ENCODE measurements at places on chromosomes 1 and 21.

DNA sequence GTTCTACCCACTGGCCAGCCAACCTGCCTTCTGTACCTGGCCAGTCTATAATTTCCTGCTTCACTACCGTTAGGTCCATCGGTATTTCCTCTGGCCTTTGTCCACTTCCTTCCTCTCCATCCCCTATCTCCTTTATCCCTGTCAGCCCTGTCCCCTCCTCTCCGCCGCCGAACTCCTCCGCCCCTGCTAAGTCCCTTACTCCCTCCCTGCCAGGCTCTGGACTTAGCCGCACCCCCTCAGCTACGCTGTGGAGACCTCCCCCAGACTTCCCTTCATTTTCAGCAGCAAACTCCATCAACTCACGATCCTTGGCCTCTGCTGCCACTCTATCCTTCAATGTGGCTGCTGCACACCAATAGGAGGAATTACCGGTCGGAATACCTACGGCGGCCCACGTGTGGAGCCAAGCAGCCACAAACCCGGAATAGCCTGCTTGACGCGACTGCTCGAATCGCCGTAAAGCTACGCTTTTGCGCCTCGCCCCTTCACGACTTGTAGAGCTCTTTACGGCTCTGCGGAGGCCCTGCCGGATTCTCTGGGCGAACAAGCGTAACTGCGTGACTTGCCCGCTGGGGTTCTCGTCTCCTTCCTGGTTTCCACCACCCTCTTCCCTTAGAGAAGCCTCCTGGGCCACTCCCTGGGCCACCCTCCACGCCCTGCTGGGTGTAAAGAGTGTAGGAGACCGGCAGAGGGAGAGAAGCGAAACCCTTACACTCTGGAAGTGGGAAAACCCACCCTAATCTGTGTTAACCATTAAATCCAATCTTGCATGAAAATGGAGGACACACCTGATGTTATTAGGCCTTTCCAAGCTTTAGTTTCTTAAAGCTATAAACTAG, at the start of gene ZNHIT6:
Gene ZNHIT6 (minus strand): TSS at position 444 of the 839 bp plus-strand sequence. CDS start 149 bp downstream, at position 295.
- peak; percentile 49 for DNase-seq

- DNase-seq = no peak
Measured at GRCh38 chr21:46146856-46147255, 8.5 kb downstream of the FTCD start.

- no peak for DNase-seq
Measured at GRCh38 chr1:153429266-153430165, 13.2 kb downstream of the S100A7A start.

DNA sequence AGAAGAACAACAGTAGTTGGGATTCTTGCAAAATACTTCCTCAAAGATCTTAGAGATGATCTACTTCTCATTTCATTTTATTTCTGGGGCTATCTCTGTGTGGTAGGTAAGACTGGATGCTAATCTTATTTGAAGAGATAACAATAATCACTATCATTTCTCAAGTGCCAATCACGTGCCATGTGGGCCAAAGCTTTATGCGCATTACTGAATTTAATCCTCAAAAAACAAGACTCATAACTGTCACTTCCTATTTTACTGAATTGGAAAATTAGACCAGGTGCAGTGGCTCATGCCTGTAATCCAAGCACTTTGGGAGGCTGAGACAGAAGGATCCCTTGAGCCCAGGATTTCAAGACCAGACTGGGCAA, 121.7 kb downstream of the KCNN3 start:
- DNase-seq = no peak

DNA sequence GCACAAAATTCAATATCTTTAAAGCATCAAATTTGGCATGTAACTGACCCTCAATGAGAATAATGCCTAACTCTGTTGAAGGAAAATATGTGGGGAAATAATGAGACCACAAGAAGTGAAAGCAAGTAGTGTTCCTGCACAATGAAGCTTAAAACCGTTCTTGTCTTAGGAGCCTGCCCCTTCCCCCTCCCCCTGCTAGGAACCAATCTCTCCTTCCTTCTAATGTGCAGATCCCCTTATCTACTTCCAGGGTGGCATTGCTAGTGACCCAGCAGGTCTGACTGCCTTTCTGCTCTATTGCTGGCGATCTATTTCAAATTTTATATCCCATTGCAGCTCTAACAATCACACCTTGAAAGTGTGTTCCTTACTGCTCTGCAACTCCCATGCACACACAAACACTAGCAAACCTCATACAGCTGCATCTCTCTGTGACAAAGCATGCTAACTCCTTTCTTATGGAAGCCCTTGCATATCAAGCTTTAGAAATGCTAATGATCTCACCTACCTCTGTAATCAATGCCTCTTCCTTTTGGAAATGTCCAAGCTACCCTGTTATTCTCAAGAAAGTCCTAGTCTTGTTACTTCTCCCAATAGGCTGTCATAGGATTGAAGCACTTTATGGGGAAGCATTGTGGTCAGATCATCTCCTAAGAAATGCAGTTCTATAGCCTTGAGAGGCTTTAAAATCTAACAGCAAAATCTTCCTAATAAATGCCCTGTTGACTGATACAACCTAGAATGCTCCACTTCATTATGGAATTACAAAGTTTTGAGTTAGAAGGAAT, 26.5 kb downstream of the BCL9 start:
- DNase-seq = no peak

DNA sequence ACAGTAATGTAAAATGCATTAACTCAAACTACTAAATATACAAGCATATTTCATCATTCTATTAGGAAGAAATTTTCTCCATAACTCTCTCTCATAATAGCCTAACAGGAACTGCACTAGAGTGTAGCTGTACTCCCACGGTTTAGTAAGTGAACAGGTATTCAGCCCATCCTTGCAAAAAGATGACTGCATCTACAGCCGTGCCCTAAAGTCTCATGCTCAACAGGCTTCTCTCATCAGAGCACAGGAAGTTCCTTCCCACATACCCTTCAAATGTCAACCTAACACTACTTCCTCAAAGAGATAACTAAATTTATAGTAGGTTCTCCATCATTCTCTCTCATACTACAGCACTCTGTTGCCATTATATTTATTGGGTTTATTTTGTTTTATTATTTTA, 251.6 kb downstream of the AKT3 start:
- no peak for DNase-seq

DNA sequence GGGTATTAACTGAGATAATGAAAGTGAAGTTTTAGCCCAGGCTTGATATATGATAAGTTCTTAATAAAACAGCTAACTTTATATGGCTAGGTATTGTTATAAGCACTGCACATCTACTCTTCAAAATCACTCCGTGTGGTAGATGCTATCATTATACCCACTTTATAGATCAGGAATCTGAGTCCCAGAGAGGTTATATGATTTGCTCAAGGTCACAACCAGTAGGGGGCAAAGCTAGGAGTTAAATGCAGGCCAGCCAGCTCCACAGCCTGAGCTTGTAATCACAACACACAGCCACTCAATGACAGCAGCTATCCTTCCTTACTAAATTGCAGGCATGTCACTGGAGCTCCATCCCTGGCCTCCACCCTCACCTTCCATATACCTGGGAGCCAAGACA, 115.8 kb downstream of the CAPN8 start:
- no peak for DNase-seq

GRCh38 chr1:232143315-232143886, 486.5 kb downstream of the SIPA1L2 start:
- DNase-seq = no peak

DNA sequence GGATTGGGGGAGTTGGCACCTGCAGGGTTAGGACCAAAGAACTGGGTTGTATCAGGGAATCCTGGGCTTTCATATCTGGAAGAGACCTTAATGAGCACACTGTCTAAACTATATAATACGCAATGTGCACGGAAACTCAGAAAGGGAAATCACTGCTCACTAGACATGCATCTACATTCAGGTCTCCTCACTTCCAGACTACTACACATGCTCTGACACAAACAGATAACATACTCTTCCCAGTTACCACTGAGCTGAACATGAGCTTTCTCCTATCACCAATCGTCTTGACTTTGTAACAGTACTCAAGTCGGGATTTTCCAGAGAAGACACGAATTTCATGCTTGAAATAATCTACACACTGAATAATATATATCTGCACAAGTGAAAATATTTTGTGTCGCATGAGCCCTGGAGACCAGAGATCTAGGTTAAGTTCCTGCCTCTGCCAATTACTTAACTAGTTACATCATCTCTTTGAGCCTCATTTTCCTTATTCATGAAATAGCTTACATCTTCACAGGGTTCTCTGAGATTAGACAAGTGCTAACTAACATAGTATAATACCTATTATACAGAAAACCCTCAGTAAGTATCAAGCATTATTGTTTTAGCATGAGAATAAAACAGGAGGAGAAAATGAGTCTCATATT, 101.1 kb downstream of the JAK1 start:
- no peak for DNase-seq

DNA sequence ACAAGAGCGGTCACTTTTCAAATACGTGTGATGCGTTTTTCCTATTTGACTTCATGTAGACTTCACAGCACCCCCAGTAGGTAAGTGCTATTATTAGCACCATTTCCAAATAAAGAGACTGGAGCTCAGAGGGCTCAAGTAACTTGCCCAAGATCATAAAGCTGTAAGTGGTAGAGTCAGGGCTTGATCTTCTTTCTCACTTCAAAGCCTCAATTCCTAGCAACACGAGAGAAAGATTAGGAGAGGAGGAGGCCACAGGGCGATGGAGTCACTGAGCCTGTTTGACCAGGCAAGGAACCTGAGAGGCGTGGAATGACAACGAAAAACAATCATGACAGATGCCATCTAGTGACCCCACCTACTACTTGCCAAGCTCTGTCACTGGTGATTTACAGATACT, 181.0 kb downstream of the FOXD2 start:
- DNase-seq = no peak

- DNase-seq = no peak
Measured at GRCh38 chr1:218537122-218537913, 192.2 kb downstream of the TGFB2 start.

- no peak for DNase-seq
Measured at GRCh38 chr1:111804776-111805175, 49.1 kb downstream of the DDX20 start.

GRCh38 chr21:34939673-34940331, 109.3 kb downstream of the RUNX1 start:
- no peak for DNase-seq

DNA sequence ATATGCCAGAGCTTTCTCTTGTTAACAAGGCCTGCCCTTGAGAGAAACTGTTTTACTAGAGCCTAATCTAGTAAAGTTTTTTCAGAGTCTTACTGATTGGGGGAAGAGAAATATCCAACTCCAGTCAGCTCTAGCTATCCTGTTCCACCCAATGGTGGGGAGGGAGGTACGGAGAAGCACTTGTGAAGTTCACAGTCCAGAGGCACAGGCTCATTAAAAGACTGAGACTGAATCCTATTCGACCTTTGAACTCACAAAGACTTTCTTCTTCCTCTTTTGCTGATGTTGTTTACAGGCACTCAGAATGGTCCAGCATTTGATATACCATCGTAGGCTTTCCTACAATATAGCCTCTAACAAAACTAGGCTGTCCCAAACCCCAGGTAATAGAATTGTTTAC, 15.5 kb upstream of the SFT2D2 start:
- no peak for DNase-seq

DNA sequence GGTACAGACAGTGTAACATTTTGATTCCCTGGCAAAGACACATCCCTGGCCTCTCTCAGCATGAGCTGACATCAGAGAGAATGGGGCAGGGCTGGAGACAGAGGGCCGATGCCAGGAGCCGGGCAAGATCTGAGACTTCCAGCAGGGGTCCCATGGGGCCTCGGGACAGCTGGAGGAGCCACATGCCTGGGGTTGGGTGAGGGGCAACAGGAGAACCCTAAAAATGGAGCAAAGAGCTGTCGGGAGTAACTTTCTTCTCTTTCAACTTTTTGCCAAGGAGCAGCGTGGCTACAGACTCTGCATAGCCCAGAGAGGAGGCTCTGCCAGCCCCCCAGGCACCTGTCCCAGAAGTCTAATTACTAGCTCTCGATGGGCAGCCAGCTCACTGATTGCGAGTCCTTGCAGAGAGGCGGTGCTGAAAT, 130.8 kb downstream of the LACTBL1 start:
- no peak for DNase-seq

GRCh38 chr1:100931716-100932115, 35.8 kb downstream of the SLC30A7 start:
- no peak for DNase-seq

DNA sequence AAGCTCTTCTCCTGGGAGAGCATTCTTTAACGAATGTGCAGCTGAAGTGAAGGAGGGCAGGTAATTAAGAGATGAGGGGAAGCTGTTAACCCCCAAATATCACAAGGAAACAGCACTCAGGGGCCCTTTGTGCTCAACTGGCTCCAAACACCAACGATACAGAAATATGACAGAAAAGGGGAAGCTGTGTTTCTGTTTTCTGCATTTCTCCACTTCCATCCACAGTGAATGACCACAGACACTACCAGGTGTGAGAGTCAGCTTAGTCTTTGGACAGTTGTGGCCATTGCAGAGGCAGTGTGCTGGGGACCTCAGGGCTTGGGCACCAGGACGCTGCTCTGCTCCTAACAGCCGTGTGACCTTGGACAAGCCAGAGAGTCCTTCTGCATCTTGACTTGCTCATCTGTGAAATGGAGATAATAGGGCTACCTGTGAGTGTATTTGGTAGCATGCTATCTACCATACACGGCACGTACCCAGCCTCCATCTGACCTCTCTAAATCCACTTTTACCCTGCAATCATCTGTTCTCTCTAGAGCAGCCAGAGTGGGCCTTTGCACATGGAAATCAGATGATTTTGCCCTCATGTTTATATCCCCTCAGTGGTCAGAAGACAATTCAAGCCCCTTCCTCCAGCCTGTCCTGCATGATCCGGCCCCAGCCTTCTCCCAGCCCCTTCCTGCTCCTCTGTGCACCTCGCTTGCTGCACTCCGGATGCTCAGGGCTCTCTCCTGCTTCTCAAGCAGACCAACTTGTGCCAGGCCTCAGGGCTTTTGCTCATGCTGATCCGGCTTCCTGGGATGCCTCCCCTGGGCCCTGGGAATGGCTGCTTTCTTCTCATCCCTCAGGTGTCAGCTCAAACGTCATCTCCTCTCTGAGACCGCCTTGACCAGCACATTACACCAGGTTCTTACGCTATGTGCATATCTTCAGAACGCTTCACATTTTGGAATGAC, 4.7 kb upstream of the TINAGL1 start:
- DNase-seq = no peak

GRCh38 chr1:12565966-12566352, 52.1 kb downstream of the DHRS3 start:
- DNase-seq = no peak

GRCh38 chr1:218953386-218953785, 220.3 kb upstream of the LYPLAL1 start:
- no peak for DNase-seq

- no peak for DNase-seq
Measured at GRCh38 chr1:103788377-103788776, 38.7 kb downstream of the AMY1C start.

DNA sequence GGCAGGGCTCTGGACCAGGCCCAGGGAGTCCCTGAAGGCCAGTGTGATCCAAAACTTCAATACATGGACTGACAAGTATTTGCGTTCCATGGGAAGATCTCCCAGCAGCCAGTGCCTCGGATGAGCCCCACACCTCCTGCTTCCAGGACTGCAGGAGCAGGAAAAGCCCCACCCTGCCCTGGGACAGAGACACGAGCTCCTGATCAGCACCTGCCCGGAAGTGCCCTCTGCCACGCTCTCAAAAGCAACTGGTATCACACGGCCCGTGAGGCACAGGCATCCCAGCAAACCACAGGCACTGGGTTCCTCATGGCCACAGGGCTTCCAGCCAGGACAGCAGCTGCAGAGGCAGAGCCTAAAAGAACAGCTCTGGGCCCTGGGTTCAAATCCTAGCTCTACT, 48.6 kb downstream of the ACOT7 start:
- DNase-seq = no peak
